ENCODE measurements at places on chromosomes 4 and X. TPM values are rescaled to one million over a fixed set of nuclear protein-coding genes. Genes with fewer than 3 reads are reported as not detected.

CPZ gene
- 0.27 TPM for polyA plus RNA-seq

GRCh38 chrX:39309018-39309635, 507.9 kb downstream of the MID1IP1 start:
- no peak for DNase-seq

GPM6B gene
- 0.54 TPM for polyA plus RNA-seq

MAGEH1 gene
- polyA plus RNA-seq, result 0.89 TPM

Data from small intestine (tissue), 16 donors.